ENCODE measurements at places on chromosomes 11 and 22.
A peak's percentile ranks its signal among the peaks of the same experiment; 100 is the strongest.

- DNase-seq = no peak
These were observed 21.9 kb downstream of the ATG16L2 start for GRCh38 chr11:72836111-72836510.

- DNase-seq = peak; percentile 90
These were observed 16.2 kb upstream of the ME3 start for GRCh38 chr11:86688398-86689179.

DNA sequence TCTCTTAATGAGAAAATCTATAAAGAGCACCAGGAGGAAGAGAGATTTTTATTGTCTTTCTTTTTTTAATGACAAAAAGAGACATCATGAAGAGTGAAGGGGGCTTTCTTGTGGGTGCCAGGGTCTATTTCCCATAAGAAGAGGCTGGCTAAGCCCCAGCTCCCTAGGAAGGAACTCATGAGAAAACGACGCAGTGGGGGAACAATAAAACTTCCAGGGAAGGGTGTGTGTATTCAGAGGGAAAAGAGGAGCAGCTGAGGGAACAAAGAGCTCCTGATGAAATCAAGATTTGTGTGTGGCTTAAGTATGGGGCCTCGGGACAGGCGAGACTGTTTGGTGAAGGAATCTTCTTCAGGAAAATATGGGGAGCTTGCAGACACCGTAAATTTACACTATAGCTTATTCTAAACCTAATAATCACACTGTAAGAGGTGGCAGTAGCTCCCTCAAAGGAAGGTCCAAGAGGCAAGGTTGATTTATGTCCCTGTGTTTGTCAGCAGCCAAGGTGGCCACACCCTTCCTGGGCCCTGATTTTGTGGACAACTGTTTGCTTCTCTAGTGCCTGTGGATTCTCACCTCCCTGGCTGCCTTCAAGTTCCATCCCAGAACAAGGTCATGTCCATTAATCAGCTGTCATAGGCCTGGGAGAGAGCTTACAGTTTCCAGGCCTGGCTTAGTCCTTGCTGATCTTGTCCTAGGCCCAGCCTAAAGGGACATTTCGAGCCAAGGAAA lies 615.7 kb downstream of the INSC start:
- no peak for DNase-seq

DNA sequence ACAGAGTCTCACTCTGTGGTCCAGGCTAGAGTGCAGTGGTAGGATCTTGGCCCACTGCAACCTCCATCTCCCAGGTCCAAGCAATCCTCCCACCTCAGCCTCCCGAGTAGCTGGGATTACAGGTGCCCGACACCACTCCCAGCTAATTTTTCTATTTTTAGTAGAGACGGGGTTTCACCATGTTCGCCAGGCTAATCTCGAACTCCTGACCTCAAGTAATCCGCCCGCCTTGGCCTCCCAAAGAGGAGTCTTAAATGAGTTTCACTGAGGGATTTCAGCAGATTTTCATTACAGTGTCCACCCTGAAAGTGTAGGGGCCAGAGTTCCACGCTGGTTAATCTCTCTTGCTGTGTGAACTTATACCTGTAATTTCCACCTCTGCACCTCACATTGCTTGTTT lies 412 bp upstream of the RPS3 start:
- DNase-seq = no peak
